ENCODE measurements at places on chromosomes 3 and 15.

DNA sequence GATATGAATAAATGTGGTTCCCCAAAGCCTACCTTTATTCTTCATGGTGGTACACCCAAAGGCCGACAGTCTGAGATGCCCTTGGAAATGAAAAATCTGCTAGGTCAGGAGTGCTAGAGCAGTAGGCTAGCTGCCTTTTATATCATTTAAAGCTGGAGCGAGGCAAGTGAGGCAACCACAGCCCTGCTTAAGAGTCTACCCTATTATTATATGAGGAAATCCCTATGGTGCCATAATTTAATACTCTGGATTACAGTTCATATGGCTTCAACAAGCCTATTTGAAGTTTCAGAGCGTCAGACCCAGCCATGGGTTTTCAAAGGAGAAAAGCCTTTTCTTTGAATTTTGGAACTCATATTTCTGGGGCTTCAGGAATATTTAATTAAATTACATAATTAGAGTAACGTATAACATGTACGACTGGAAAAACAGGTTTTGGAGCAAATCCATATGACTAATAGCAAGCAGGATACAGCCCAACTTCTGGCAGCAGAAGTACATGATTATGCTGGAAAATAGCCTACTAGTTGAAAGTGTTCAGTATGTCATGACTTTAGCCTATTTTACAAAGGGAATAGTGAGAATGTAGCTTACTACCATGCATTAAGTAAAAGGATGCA lies 18.0 kb upstream of the SLTM start:
- no peak for DNase-seq

- no peak for DNase-seq
Observed at GRCh38 chr3:187931101-187931500, 185.8 kb upstream of the BCL6 start.

GRCh38 chr3:56966509-56966908 lies 94.0 kb upstream of the SPATA12 start:
- DNase-seq = no peak

GRCh38 chr3:57151021-57151449 lies 14.1 kb downstream of the IL17RD start:
- no peak for DNase-seq

- DNase-seq = no peak
Observed at GRCh38 chr15:98689431-98689861, 41.1 kb downstream of the IGF1R start.
